Cortex of kidney (tissue), 1 donor: ENCODE measurements at places on chromosomes 13 and 19.

- no peak for DNase-seq
Observed at GRCh38 chr13:38421590-38422560, 72.2 kb downstream of the UFM1 start.

DNA sequence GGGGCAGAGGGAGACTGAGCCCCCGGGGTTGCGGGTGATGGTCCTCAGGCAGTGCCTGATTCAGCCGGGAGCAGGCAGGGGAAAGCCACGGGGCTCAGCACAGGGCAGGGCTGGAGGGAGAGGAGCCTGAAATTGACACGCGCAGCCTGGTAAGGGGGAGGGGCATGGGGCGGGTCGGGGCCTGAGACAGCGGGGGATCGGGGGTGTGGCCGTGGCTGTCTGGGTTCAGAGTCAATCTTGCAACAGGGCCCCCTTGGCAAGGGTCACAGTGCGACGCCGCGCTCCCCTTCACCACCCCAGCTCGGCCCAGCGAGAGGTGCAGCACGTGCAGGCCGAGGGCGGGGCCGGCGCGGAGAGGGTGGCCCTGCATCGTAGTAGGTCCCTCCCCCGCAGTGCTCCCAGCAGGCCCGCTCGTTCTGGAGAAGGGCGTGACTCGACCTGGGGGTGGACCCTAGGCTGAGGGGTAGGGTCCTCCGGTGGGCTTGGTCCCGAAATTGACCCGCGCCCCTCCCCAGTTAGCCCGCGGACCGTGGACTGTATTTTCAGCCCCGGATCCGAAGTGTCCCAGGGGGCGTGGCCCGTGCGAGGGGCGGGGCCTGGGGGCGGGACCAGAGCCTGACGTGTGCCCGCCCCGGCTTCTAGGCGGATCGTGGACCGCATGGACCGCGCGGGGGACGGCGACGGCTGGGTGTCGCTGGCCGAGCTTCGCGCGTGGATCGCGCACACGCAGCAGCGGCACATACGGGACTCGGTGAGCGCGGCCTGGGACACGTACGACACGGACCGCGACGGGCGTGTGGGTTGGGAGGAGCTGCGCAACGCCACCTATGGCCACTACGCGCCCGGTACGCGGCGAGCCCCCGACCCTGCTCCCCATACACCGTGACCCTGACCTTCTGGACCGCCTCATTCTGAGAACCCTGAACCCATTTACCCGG is 6.0 kb downstream of the RCN3 start:
- DNase-seq: no peak

DNA sequence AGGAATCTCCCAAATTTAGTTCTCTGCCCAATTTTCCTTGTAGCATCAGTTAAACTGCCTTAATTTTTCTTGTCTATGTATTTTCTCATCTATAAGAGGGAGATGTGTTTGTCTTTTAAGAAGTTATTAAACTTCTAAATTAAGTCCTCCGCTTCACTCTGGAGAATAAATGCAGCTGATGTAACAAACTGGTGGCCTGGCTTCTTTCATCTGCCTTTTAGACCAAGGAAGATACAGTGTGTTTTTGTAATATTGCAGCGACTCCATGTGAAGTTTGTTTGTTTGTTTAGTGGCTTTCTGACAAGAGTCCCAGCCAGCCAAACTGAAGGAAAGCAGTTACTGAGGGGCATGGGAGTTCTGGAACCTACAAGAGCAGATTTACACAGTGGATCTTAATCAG is 56.4 kb downstream of the KLF12 start:
- no peak for DNase-seq

DNA sequence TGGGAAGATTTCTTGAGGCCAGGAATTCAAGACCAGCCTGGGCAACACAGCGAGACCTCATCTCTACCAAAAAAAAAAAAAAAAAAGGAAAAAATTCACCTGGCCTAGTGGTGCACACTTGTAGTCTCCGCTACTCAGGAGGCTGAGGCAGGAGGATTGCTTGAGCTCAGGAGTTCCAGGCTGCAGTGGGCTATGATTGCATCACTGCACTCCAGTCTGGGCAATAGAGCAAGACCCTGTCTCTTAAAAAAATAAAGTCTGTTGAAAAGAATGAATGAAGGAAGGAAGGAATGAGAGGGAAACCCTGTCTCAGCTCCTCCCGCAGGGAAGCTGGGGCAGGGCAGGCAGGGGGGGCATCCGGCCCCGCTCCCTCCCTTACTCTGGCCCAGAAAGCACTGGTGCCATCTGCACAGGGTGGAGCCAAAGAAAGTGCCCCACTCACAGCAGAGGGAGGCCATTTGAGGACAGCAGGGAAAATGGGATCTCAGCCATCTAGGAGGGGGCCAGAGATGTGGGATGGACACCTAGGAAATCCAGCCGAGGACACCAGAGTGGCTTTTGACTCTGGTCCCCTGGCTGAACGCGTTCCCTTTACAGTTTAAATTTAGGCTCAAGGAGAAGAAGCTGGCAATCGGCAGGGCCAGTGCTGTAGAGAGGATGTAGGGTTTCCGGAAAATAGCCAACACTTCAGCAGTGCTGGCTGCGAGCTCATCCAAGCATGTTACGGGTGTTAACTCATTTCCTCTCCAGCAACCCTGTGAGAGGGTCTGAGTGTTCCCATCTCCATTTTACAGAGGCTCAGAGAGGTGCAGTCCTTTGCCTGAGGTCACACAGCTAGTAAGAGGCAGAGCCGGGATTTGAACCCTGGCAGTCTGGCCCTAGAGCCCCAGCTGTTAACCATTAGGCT is 3.6 kb upstream of the HPN start:
- no peak for DNase-seq

DNA sequence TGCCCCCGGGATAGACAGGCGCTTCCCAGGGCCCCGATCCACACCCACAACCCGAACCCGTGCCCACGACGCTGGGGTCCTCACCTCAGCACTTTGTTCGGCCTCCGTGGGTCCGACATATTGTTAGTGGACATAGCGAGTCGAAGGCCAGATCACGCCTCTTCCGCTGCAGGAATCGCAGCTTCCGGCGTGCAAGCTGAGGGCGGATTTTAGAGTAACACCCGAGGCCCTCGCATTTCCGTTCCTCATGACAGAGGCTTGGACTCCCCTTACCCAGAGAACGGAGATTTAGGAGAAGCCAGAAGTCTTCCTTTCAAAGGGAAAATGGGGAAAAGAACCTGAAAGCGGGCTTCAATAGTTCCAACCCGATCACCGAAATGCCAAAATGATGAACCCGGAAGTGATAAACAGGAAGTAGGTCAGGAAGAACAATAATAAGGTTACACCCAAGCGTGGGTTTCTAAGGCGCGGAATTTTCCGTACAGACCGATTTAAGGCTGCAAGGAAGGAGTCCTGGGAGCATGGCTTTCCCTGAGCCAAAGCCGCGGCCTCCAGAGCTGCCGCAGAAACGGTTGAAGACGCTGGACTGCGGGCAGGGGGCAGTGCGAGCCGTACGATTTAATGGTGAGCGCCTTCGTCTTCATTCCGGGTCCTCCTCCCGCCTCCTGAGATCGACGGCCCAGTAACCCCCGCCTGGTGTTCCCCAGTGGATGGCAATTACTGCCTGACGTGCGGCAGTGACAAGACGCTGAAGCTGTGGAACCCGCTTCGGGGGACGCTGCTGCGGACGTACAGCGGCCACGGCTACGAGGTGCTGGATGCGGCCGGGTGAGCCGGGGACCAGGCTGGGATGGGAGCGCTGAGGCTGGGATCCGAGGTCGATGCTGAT is 2.9 kb downstream of the WDR83 start:
- no peak for DNase-seq

DNA sequence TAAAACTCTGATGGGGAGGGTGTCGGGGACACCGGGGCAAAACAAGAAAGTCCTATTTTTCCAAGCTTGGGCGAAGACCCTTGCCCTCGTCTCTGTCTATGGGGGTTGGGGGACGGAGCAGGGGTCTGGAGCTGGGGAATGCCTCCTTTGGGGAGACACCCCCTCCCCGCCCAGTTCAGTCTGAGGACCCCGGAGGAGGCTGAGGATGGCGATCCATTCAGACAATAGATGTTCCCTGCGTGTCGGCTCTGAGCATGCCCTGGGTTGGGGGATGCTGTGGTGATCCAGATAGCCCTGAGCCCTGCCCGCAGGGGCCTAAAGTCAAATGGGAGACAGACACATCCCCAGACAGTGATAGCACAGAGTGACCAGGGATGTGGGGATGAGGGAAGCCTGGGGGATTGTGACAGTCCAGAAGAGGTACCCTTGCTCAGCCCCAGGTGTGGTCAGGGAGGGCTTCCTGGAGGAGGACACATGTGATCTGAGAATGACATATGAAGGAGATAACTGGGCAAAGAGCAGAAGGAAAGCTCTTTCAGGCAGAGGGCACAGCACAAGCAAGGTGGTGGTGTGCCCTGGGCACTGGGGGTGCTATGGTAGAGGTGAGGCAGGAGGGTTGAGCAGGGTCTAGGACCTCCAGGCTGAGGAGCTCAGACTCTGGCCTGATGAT is 9.1 kb downstream of the LRFN3 start:
- no peak for DNase-seq

GRCh38 chr13:109954441-109954840 is 168.1 kb upstream of the IRS2 start:
- no peak for DNase-seq

DNA sequence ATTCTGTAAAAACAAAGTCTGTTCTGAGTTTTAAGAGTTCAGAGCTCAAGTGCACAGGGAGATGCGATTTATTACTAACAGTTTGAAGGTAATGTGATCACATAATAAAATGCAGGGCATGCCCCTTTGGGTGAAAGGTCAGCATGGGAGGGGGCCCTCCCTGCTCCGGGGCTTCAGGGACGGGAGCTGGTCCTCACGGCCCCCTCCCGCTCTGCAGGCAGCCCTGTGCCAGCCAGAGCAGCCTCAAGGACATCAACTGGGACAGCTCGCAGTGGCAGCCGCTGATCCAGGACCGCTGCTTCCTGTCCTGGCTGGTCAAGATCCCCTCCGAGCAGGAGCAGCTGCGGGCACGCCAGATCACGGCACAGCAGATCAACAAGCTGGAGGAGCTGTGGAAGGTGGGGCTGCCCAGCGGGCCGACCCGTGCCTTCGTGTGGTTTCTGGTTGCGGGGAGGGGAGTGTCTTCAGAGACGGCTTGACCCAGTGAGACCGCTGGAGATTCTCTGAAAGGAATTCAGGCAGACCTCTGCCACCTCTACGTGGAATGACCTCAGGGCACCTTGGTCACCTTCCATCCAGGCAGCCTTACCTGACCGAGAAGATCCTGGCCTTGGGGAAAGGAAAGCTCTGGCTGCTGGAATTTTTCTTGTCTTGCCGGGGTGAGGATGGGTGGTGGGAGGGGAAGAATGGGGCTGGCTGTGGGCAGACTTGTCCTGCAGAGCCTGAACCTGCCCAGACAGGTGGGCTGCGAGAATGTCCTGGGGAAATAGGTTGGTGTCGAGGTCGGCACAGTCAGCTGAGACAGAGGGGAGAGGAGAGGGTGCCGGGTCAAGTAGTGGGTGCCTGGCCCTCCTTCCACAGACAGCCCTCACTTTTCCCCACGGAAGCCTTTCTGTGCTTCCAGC is 19.0 kb downstream of the UPF1 start:
- DNase-seq: no peak

DNA sequence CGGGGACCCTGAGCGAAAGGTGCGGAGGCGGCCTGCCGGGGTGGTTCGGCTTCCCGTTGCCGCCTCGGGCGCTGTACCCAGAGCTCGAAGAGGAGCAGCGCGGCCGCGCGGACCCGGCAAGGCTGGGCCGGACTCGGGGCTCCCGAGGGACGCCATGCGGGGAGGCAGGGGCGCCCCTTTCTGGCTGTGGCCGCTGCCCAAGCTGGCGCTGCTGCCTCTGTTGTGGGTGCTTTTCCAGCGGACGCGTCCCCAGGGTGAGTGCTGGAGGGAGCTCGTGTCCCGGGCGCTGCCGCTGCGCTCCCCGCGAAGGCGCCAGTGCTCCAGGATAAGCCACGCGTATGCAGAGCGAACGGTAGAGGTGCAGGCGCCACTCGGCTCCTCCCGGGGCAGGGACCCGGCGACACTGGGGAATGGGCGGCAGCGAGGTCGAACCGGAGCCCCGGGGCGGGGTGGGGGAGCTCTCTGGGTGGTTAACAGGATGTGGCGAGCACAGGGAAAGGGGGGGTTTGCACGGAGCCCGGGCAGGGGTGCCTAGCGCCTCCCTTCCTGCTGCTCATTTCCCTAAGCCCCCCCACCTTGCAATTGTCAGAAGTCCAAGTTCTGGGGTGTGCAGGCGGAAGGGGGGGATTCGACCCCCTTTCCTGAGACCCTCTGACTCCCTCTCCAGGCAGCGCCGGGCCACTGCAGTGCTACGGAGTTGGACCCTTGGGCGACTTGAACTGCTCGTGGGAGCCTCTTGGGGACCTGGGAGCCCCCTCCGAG is at the start of gene IL27RA:
IL27RA (plus strand) TSS at position 44 of the 762 bp plus-strand sequence; CDS start at position 155, 111 bp downstream.
- no peak for DNase-seq

GRCh38 chr13:53198736-53199135 is 170.1 kb downstream of the OLFM4 start:
- no peak for DNase-seq

DNA sequence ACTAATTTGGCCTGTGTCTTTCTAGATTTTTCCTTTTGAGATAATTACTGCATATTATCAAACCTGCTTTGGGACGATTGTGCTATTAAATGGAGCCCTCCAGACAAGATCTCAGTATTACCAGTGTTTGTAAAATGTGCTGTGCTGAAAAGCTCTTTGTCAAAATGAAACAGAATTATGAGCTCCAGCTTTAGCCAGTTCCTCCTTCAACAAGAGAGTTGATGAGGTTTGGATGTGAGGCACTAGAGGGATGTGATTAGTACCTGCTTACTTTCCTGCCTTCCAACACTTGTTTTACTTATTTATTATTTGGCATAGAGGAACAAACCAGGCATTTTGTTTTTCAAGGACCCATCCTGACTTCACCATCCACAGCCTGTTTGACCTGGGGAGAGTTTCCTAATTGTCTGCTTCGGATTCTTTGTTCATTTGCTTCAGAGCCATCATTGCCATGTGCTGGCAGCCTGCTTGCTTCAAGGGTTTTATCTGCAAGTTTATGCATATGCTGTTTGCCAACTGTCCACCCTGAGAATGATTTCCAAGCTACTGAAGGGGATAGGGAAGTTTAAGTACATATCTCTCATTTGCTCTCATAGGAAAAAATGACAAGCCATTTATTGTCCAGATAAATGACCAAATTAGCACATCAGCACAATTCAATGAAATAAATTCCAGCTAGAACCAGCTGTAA is 32.9 kb upstream of the CPB2 start:
- DNase-seq: no peak

GRCh38 chr13:111533900-111534683 is 213.7 kb downstream of the TEX29 start:
- DNase-seq: no peak

GRCh38 chr13:26062853-26063444 is 11.1 kb upstream of the SHISA2 start:
- no peak for DNase-seq
